ENCODE measurements at places on chromosomes 4 and X. TPM values are rescaled to one million over a fixed set of nuclear protein-coding genes. Genes with fewer than 3 reads are reported as not detected.

- DNase-seq, result no peak
Measured at GRCh38 chr4:119025916-119026661, 109.5 kb upstream of the MYOZ2 start.

DNA sequence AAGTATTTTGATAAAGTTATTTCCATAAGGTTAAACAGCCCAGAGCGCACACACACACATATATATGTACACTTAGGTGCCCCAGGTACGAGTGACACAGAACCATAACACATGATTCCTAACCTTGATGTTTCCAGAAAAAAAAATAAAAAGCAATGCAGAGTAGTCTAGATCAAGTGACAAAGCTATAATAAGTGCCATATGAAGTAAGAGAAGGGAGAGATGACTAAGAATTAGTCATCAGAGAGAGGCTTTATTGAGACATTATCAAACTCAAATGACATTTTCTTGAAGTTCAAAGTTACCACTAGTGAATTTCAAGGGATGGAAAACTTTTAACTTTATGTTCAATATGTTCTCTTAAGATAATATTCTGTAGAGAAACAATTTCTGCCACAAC is 215.0 kb downstream of the HTR2C start:
- no peak for DNase-seq

DNA sequence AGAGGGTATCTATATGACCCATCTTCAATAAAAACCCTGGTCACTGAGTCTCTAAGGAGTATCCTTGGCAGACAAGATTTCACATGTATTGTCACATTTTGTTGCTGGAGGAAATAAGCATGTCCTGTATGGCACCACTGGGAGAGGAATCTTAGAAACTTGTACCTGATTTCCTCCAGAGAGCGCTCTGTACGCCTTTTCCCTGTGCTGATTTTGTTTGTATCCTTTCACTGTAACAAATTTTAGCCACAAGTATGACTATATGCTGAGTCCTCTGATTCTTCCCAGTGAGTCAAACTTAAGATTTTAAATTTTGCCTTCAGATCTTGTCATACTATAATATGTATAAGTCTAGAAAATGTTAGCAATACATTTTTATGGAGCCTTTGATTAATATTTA is 102.8 kb downstream of the ITIH6 start:
- DNase-seq, result no peak

DNA sequence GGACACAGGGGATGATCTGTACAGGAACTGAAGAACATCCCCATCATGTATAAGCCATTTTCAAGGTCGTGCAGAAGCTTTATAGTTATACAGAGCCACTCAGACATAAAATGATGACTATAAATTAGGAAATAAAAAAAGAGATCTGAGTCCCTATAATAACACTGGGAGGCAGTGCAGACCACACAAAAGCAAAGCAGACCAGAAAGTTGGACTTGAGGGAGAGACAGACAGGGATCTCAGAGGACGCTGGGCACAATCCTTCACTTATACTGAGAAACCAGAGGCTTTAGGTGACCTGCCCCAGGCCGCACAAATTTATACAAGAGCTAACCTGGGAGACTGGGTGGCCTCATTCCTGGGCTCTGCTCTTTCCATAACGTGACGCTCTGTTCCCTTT is 70.5 kb downstream of the HADH start:
- DNase-seq, result no peak

DNA sequence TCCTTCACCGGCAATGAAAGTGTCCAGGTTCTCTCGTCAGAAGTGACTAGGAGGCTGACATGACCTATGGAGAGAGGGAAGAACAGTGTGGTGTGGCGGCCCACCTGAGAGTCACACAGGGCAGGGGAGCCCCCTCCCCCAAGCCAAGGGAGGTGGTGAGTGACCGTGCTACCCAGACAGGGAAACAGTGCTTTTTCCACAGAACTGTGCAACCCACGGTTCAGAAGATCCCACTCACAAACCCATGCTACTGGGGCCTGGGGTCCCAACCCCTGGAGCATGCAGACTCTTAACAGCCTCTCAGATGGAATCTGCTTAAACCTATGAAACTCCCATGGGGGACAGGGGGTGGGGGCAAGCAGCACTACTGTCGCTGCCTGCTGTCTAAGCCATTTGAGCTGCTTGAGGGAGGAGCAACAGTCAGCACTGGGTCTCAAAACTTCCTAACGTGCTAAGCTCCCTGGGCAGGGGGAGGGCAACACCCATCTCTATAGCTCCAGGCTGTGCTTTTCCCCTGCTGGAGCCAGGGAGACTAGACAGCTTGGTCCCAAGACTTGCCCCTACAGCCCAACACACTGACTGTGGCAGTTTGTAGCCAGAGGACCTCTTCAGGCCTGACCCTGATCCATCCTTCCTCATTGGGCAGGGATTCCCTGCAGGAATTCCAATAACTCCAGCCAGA is 850.4 kb upstream of the AADAT start:
- no peak for DNase-seq

- no peak for DNase-seq
Measured at GRCh38 chr4:73432169-73433000, 3.6 kb upstream of the AFP start.

DNA sequence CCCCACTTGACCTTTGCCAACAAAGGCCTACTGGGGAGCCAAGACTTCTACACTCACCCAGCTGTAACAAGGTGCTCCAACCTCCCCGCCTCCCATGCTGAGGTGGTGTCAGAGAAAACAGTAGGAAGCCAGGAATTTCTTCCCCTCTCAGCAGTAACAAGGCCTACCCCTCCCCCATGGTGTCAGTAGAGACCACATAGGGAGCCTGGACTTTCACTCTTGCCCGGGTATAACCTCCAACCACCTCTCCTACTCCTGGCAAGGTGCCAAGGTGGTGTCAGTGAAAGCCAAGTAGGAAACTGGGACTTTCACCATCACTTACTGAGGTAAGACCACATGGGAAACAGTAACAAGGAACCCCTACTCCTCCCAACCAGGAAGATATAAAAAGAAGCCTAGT is 93.1 kb downstream of the SLC16A2 start:
- DNase-seq, result peak; percentile 48

Gene BTC
- 0.95 TPM for total RNA-seq

Gene GAGE12F
- not detected for total RNA-seq

Gene PAK3
- total RNA-seq, result 0.35 TPM

Gene KLHL4
- total RNA-seq, result 0.79 TPM

Gene TMPRSS11B
- not detected for total RNA-seq
